ENCODE measurements at places on chromosomes 5 and 9. TPM values are rescaled to one million over a fixed set of nuclear protein-coding genes. Genes with fewer than 3 reads are reported as not detected.

GRCh38 chr9:134381671-134382516, 55.6 kb downstream of the RXRA start:
- H3K27ac ChIP-seq = peak overlapping the region; percentile 58
- H3K4me3 ChIP-seq = no peak overlapping the region
- H3K4me1 ChIP-seq = peaks cover 17% of the 10 kb centered on the region
- H3K27me3 ChIP-seq = no peaks in the 10 kb centered on the region

- no peak for DNase-seq
- H3K36me3 ChIP-seq = peaks cover 23% of the 10 kb centered on the region
- H3K27me3 ChIP-seq = no peaks in the 10 kb centered on the region
- H3K27ac ChIP-seq = no peak overlapping the region
- H3K4me3 ChIP-seq = no peak overlapping the region
Measured at GRCh38 chr5:142115937-142116614, 7.5 kb downstream of the NDFIP1 start.

- no peak overlapping the region for H3K27ac ChIP-seq
- H3K4me3 ChIP-seq = no peak overlapping the region
- peaks cover 10% of the 10 kb centered on the region for H3K4me1 ChIP-seq
- no peaks in the 10 kb centered on the region for H3K27me3 ChIP-seq
- H3K36me3 ChIP-seq = peaks cover 23% of the 10 kb centered on the region
Measured at GRCh38 chr9:120480707-120481106, 99.3 kb downstream of the CDK5RAP2 start.

DNA sequence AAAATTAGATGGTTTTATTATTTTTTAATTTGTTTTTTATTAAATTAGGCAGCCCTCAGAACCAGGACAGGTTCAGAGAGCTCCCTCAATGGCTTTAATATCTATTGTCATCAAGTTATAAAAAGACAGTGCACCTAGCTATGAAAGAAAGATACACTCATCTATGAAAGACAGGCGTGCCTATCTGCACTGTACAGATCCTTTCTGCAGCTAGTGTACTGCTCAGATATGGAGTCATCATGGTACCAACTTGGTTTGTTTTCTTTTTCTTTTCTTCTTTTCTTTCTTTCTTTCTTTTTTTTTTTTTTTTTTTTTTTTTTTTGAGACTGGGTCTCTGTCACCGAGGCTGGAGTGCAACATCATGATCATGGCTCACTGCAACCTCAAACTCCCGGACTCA, 54.8 kb upstream of the GPBP1 start:
- no peak overlapping the region for H3K27ac ChIP-seq
- no peak overlapping the region for H3K4me3 ChIP-seq
- H3K36me3 ChIP-seq = no peaks in the 10 kb centered on the region
- H3K27me3 ChIP-seq = no peaks in the 10 kb centered on the region
- no peaks in the 10 kb centered on the region for H3K4me1 ChIP-seq

DNA sequence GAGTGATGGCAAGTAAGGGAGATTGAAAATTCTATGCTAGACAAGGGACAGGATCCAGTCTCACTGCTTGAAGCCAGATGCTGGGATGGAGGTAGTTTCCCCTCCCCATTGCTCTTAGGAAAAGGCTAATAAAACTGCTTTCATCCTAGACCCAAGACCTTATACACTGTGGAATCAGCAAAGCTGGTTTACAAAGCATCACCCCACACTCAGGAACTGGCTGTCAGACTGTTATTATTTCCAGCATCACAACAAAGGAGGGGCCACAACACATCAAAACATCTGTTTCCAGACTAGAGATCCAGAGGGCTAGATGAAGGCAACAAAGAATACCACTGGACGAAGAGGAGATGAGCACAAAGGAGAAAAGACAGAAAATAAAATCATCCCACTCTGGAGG, 364.6 kb upstream of the PTGER4 start:
- no peak for DNase-seq
- no peak overlapping the region for H3K4me3 ChIP-seq
- H3K27me3 ChIP-seq = peaks cover 4% of the 10 kb centered on the region
- H3K27ac ChIP-seq = no peak overlapping the region
- no peaks in the 10 kb centered on the region for H3K36me3 ChIP-seq
- no peaks in the 10 kb centered on the region for H3K4me1 ChIP-seq

GRCh38 chr9:127968700-127969383, 11.9 kb downstream of the EEIG1 start:
- H3K36me3 ChIP-seq = peaks cover 7% of the 10 kb centered on the region
- H3K4me3 ChIP-seq = peak overlapping the region; percentile 62
- no peaks in the 10 kb centered on the region for H3K27me3 ChIP-seq
- no peak for DNase-seq
- peak overlapping the region; percentile 94 for H3K27ac ChIP-seq

- no peak for DNase-seq
- no peaks in the 10 kb centered on the region for H3K4me1 ChIP-seq
- no peak overlapping the region for H3K27ac ChIP-seq
- no peaks in the 10 kb centered on the region for H3K36me3 ChIP-seq
Measured at GRCh38 chr5:1722877-1723276, 76.8 kb downstream of the MRPL36 start.

DNA sequence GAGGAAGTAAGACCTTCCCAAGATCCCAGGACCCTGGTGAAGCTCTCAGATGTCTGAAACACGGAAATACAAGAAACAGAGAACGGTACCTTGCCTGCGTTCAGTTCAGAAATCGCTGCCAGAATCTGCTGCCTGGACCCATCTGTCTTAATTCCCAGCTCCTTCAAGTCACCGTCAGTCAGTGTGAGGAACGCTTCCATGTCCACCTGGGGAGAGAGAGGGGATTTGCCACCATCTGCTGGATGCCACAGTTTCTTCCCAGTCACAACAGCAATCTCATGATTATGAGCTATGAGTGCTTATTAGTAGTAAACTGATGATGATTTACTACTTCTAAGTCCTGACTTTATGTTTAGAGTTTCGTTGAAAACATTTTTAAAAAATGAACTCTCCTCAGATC, 36.7 kb upstream of the GABBR2 start:
- no peak overlapping the region for H3K27ac ChIP-seq
- DNase-seq = no peak
- no peaks in the 10 kb centered on the region for H3K27me3 ChIP-seq

Gene LECT2
- total RNA-seq = not detected

Gene APC
- 47.7 TPM for total RNA-seq
